A549 (cell line): ENCODE measurements at places on chromosomes 7 and 10.

GRCh38 chr7:32892521-32893206, 1.1 kb upstream of the KBTBD2 start:
- DNase-seq = no peak

DNA sequence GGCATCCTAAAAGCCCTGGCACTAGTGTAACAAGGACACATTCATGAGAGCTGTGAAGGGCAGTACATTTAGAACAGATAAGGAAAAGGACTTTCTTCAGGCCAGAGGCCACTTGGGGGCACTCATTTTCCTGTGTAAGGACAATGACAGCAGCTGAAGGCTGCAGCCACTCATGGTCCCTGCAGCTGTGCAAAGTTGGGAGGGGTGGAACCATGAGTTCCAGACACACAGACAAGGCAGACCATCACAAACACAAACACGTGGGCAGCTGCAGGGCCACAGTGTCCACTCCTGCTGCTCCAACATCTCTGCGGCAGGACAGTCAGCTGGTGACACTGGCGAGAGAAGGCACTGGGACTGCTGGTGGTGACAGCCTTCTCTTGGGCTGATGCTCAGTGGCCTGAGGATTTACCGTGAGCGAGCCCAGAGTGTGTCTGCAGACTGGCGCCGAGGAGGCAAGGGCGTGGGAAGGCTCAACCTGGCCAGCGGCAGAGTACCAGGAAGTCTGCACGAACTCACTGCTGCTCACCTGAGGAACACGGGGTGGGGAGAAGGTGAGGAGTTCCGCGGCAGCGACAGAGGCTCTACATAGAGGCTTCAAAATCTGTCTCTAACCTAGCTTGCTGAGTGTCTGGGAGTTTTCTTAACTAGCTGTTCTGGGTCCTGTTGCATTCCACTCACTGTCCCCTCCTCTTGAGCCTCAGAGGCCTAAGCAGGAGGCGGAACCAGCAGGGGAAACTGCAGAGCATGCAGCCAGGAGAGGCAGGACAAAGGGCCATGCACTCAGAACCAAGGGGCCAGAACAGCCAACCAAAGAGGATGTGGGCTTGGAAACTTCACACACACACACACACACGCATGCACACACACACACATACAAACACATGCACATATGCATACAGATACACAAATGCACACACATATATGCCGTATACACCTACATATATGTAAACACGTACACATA, 76.5 kb upstream of the DDC start:
- DNase-seq = no peak

- no peak for DNase-seq
Observed at GRCh38 chr7:23544913-23545354, 13.2 kb upstream of the TRA2A start.

DNA sequence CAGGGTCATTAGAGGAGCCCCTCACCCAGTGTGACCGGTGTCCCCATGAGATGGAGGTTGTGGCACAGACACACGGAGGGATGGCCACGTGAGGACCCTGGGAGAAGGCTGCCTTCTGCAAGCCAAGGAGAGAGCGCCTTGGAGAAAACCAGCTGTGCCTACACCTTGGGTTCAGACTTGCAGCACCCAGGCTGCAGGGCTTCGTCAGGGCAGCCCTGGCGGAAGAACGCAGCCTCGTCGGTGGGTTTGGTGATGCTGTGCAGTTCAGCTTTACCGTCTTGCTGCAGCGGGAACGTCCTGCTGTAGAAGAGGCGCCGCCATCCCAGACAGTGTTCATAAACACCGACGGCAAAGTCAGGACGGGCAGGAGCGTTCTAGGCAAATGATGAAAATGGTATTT, 89.3 kb downstream of the MGMT start:
- DNase-seq = no peak

DNA sequence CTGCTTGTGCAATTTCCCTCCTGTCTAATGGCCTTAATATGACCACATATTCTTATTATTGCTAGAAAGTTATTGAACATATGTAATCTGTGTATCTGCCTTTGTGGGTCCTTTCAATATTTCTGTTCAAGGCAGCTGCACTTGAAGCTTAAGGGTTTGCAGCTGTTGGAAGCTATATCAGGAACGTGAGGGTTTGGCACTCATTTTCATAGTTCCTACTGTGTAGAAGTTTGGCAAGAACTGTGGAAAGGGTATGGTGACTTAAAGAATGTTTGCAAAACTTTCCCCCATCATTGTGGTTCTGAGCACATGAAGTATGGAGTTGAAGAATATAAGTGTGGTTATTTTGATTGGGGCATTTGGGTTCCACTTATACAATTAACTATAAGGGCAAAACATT, 144.7 kb upstream of the SEMA3A start:
- no peak for DNase-seq

DNA sequence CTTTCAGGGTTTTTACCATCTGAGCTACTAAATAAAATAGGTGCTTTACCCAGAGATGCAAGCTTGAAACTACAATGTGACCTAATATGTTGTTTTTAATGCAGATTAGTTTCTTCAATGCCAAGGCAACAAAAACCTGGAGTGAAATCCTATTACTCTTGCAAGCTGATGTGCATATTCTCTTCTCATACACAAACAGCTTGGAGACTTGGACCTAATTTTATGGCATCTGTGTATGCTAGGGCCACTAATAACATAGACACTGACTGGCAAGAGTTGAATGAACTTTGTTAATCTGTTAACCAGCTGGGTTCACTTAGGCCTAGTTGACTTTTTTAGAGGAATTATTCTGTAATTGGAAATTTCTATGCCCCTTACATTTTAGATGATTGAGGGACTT, 23.4 kb upstream of the SMIM30 start:
- no peak for DNase-seq
